ENCODE measurements at places on chromosomes 3 and 15.
A peak's percentile ranks its signal among the peaks of the same experiment; 100 is the strongest.

DNA sequence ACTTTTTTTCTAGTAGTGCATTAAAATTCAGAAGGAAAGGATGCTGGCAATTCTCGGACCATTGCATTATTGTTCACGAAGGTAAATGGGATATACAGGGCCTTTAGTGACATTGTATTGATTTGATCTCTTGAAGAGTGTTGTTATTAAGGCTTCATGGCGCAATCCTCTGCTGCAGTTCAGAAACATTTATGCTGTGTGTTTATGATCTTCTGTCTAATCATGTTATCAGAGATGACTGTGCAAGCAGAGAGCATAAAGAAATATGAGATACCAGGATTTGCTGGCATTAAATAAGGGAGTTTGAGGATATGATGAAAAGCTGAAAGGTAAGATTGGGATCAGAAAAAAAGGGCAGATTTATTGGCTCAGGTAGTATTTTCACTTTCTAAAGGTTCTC is 180.6 kb downstream of the EPHA6 start:
- no peak for DNase-seq

DNA sequence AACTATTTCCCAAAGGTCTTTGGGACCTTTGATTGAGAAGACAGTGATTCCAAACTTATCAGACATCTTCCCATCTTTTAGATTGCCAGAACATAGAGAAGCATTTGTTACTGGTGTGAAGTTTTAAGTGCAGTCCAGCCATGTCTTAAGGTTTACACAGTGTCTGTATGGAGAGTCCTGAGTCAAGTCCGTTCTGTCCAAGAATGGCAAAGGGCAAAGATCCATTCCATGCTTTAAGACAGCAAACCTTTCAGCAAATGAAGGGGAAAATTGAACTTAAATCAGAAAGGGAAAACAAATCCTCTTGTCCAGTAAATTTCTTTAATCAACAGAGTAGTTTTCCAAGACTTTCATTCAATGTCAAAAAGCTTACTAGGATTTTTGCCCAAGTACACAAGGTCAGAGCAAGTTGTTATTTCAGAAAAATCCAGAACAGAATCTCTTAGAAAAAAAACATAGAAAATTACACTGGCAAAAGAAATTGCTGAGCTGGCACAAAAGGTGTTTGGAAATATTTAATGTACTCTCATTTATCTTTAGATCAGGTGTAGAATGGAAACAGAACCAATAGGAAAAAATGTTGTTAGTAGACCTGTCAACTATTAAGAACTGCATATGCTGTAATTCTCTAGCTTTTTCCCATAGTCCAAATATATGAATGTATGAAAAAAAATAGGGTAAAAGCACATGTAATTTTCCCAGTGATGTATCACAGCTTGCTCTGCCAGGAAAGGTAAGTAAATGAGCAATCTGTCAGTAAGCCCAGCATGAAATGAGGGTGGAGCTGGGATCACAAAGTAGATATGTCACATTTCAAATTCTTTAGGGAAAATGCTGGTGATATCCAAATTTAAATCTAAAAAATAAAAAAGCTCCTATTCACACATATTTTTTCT is 1099.9 kb downstream of the TUSC7 start:
- DNase-seq, result no peak

DNA sequence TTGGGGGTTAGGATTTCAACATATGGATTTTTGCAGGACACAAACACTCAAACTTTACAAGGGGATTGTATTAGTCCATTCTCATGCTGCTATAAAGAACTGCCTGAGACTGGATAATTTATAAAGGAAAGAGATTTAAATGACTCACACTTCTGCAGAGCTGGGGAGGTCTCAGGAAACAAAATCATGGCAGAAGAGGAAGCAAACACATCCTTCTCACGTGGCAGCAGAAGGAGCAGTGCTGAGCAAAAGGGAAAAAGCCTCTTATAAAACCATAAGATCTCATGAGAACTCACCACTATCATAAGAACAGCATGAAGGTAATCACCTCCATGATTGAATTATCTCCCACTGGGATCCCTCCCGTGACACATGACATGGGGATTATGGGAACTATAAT is 1183.1 kb downstream of the ZPLD1 start:
- no peak for DNase-seq

- DNase-seq, result no peak
Observed at GRCh38 chr3:152264378-152264777, 4.4 kb upstream of the MBNL1 start.

DNA sequence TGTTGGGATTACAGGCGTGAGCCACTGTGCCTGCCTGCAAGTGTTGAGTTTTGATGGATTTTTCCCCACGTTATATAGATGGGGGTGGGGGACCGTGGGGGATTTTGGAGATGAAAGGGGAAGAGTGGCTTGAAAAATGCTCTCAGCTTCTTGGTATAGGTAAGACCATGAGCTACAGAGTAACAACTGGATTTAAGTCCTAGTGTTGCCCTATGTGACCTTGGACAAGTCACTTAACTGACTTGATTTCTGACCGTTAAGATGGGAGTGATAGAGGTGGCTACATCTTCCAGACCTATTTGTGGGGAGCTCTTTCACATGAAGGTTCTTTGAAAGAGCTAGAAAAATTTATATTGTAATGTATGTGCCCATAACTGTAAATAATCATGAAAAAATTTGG is 13.3 kb downstream of the TRIM71 start:
- DNase-seq, result no peak

GRCh38 chr3:67819447-67819846 is 165.0 kb upstream of the SUCLG2 start:
- DNase-seq, result no peak

DNA sequence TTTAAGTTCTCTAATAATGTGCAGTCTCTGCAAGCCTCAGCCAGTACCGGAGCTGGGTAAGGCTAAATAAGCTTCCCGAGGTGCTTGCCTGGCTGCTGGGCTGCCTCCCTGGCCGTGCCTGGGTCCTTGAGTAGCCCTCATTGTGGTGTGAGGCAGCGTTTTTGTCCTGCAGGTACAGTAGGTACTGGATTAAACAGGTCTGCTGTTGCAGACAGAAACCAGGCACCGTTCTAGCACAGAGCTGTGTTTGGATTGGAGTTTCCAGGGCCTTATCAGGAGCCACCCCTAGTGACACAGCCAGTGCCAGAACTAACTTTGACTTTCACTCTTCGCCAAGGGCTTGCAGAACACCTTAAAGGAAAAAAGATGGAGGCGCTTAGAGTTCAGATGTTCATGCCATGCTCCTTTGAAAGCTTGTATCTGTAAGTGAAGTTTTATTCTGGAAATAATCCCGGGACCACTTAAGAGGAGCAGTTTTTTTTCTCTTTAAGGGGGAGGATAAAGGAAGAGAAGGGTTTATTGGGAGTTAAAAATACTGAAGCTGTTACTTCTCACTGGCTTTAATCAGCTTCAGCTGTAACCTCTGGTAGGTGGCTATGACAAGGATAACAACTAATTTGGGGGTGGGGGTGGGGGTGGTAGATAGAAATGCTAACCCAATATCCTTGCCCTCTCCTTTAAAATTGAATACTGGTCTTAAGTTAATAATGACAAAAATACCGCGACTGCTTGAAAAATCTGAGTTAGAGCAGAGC is 126.8 kb downstream of the MITF start:
- DNase-seq, result no peak

DNA sequence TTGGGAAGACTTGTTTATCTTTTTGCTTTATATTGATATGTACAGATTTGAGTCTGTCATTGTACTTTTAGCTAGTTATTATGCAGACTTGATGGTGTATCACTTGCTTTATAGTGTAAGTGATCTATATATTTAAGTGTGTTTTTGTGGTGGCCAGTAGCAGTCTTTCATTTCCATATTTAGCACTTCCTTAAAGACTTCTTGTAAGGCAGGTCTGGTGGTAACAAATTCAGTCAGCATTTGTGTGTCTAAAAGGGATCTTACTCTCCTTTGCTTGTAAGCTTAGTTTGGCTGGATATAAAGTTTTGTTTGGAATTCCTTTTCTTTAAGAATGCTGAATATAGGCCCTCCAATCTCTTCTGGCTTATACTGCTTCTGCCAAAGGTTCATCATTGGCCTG is 322.5 kb upstream of the EPHA6 start:
- no peak for DNase-seq

- DNase-seq, result peak; percentile 65
Observed at GRCh38 chr3:18988614-18989229, 159.6 kb upstream of the KCNH8 start.

DNA sequence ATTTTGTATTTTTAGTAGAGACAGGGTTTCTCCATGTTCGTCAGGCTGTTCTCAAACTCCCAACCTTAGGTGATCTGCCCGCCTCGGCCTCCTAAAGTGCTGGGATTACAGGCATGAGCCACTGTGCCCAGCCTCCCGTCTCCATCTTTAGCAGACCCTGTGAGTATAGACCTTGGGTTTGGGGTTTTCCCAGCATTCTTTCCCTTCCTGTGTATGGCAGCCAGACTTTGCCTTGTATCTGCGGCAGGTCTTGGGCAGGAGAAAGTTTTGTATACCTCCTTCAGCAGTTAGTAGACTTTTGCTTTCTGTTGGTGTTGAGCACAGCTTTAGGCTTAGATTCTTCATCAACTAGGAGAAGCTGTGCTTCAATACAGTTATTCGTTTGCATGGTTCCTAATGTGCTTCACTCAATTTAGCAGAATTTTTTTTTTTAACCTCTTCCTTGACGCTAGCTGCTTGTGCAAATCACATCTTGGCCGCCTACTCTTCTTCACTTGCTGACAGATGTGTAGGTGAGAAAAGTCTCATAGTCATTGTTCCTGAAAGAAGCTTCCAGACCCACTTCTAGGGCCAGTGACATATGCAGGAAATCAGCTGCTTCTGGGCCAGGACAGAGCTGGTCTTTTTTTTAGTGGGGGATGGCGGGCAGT is 38.4 kb downstream of the MAP2K1 start:
- no peak for DNase-seq

DNA sequence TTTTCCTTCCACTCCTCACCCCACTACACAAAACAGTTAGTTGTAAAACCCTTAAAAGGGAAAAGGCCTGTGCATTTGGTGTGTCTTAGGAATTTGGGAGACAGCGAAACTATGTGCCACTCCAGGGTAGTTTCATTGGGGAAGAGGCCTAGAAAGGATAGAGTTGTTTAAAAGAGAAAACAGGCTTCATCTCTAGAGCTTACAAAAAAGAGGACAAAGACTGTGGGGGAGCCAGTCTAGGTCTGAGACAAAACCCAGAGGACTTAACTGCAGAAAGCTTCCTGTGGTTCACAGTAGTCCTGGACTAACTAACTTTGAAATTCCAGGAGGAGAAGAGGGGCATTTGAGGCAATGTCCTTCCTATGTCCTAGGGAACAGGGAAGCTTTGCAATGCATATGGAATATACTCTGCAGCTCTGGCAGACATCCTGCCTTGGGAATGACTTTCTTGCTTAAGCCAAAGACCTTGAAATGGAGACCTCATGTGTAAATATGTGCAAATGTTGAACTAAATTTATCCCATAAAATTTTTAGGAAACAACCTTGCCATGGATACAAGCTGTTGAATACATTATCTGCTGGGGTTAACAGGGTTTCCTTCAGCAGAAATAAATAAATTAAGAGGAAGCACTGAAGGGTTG is 159.4 kb downstream of the LSAMP start:
- no peak for DNase-seq
